ENCODE measurements at places on chromosomes 12 and 14.
A peak's percentile ranks its signal among the peaks of the same experiment; 100 is the strongest.

DNA sequence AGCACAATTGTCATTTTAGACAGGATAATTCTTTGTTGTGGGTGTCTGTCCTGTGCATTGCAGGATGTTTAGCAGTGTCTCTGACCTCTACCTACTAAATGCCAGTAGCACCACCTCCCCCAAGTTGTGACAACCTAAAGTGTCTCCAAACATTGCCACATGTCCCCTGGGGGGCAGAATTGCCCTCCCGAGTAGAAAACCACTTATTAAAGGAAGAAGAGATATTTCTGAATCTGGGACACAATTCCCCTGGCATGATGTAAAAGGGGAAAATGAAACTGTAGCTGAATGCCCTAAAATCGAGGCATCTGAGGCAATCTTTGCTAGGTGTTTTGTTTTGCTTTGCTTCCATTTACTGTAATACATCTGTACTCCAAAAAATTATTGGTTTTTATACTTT lies 116.8 kb upstream of the NAP1L1 start:
- no peak for DNase-seq

DNA sequence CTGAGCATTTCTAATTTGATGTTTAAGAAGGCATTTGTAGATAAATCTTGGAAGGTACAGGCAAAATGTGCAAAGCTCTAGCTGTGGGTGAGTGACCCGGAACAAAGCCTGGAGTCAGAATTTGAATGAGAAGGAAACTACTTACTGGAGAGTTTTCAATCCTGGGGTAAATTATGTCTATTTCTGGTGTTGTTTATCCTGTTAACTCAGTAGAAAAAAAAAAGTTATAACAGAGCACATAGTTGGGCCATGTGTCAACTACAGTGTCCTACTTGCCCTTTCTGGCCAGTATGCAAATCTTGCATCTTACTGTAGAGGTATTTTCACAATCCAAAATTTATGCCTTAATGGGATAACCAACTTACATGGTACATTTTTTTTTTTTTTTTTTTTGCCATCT lies 182.3 kb downstream of the SYNE2 start:
- no peak for DNase-seq

GRCh38 chr14:85519661-85520305 lies 10.2 kb upstream of the FLRT2 start:
- no peak for DNase-seq

DNA sequence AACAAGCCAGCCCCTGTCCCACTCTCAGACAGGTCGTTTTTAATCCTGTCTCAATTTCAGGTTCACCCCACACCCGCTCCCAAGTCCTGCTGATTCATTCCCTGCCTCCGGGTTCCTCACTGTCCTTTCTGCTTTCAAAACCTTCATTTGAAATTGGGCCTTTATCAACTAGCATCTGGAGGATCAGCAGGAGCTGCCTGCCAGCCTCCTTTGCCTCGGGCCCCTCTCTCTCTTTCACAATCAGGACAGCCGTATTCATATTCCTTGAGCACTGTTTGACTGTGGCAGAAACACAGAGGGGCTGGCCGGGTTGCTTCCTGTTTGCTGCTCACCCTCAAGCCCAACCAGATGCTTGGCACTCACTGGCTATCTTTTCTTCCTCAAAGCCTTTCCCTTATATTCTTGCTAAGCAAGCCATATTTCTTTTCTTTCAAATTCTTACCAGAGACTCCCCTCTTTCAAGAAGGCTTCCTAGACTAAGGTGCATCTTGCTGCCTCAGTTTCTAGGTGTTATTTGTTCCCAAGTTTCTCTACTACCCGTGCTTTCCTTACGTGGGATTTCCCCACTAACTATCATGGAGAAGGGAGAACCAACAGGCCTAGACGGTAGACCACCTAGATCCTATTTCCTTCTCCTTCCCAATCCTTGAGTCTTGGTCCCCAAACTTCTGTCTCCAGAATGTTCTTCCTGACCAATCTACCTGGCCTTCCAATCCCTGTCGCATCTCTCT lies 3.0 kb downstream of the GALNT6 start:
- DNase-seq, result no peak

GRCh38 chr14:38409071-38409705 lies 153.3 kb upstream of the CLEC14A start:
- no peak for DNase-seq

DNA sequence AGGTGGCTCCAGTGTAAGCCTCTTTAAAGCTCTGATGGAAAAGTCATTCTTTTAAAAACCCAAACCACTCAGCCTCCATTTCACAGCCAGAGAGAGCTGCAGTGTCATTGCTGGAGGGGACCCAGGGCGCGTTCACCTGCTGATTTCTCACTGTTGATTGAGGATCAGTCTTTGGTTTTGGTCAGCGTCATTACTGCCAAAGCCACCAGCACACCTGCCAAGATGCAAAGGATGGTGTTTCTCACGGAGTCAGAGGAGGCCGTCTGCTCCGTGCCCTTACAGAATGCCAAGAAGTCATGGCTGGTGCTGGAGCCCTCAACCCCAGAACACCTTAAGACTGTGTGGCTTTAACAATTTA lies 32.8 kb upstream of the BATF start:
- DNase-seq, result no peak

GRCh38 chr14:49992036-49992435 lies 99.2 kb downstream of the ARF6 start:
- no peak for DNase-seq

DNA sequence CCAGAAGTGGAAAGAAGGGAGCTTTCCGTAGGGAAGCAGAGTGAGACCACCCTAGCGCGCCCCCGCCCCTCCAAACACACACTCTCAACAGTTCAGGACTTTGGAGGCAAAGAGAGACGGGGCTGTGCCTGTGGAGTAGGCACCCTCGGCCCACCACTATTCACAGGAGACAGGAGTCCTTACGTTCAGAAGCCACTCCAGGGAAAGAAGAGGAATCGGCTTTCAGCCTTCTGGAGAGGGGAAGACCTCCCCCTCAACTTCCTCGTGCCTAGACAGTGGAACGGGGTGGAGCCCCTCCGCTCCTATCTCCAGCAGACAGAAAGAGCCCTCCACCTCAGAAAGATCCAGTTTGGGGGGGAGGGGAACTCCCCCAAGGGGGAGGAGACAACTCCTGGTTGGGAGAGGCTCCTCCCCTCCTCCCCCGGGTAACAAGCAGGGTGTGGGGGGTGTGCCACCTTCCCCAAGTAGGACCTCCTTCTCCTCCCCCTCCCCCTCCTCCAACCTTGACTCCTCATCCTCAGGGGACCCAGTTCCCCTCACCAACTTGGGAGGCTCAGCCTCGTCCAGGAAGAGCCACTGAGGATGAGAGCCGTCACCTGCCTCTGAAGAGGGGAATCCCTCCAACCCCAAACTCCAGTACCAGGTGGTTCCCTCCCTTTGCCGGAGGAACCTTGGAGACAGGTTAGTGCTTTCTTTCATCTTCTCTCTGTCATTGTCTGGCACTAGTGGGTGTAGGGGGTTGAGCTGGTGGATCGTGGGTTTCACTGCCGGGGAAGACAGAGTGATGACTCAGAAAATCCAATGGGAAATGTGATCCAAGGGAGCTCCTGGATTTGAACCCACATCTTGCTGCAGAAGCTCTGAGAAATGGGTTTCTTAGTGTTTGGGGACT lies 883 bp downstream of the FOXJ2 start:
- peak; percentile 50 for DNase-seq

DNA sequence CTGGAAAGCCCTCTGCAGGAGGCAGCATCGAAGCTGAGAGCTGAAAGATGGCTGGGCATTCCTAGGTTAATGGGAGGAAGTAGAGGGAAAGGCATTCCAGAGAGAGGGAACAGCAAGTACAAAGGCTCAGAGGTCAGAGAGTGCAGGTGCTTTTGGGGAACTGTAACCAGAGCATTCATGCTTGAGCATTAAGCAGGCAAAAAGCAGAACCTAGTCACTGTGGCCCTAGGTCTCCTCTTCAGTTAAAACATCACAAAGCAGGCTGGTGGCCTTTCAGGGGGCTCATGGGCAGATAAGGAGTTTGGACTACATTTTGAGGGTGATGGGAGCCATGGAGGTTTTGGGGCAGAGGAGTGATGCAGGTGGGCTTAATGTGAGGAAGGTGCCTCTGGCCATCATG lies 169.2 kb upstream of the MYL2 start:
- no peak for DNase-seq

DNA sequence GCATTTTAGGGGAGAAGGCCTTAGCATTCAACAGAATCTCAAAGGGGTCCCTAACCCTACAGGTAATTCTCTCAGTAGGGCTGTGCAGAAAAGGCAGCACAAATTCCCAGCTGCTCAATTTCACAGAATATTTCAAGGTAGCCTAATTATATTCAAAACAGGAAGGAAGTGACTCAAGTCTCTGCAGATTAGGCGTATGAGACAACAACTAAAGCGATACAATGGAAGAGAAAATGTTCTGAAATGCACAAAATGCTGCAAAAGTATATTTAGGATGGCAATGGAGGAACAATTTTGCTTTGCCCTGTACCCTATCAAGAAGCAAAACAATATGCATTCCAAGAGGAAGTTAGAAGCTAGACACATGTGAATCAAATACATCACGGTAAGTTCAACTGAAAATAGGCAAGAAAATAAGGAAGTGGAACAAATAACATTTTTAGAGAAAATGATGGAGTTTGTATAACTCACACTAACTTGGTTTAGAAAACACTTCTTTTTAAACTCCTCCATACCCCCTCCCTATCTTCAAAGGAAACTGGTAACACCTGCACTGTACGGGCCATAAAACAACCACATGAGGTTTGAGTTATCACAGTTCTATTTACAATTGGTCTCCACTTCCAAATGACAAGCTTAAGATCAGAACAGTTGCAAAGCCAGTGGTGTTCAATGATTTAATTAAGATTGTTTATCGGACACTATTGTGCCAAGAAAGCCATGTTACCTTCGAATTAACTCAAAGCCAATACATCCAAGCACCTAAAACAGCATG lies 1.6 kb downstream of the GIT2 start:
- DNase-seq, result no peak

- DNase-seq, result no peak
Measured at GRCh38 chr12:24047326-24047725, 97.9 kb upstream of the SOX5 start.

DNA sequence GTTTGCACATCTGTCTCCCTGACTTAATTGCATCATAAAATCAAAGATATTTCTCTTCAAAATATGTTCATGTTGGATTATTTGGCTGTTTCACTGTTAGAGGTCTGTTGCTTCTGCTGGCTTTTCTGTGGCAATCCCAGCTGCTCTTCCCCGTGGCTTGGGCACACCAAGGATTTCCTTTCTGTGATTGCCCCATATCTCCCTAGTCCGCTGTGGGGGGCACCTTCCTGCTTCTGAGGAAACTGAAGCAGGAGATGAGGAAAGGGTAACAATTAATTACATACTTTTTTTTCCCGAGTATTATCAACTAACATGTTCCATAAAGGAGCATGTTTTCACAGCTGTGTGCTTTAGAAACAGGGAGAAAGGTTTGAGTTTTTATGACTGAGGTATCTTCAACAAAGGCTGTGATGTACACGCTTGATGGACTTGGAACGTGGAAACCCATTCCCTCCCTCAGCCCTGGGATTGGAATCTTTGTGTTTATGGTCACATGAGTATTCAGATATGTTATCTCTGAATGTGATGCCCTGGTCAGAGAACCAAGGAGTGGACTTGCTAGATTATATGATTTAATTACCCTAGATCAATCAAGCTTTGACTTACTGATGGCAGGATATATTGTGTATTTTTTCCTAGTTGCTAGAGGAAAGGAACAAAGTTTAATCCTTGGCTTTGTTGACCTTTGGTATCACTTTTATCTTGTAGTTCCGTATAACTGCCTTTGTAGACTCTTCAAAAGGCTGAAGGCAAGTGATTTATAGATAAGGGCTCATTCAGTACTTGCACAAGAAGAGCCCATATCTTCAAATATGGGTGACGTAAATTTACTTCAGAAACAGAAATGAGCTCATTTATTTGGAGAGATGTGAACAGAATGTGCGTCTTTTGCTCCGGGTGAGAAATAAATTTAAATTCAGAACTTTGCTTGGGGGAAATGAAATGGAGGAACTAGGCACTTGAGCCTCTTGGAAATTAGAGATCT lies 46.7 kb downstream of the BORCS5 start:
- DNase-seq, result no peak

DNA sequence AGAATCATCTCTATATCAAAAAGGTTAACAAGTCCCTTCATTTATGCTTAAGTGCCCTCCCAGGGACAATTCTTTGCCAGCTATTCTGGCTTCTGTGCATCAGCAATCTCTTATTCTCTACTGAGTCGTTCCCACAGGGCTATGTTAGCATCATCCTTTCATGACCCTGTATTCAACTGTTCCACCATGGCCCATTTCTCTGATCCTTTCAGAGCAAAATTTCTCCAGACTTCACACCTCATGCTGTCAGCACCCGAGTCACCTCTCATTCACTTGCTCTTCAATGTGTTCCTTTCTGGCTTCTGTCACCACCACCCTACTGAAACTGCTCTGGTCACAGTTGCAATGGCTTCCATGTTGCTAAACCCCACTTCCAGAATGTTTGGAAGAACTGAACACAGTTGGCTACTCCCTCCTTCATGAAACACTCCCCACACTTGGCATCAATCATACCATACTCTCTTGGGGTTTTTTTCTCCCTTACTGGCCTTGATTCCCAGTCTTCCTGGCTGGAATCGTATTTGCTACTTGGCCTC lies 159.5 kb upstream of the HMGA2 start:
- DNase-seq, result no peak

DNA sequence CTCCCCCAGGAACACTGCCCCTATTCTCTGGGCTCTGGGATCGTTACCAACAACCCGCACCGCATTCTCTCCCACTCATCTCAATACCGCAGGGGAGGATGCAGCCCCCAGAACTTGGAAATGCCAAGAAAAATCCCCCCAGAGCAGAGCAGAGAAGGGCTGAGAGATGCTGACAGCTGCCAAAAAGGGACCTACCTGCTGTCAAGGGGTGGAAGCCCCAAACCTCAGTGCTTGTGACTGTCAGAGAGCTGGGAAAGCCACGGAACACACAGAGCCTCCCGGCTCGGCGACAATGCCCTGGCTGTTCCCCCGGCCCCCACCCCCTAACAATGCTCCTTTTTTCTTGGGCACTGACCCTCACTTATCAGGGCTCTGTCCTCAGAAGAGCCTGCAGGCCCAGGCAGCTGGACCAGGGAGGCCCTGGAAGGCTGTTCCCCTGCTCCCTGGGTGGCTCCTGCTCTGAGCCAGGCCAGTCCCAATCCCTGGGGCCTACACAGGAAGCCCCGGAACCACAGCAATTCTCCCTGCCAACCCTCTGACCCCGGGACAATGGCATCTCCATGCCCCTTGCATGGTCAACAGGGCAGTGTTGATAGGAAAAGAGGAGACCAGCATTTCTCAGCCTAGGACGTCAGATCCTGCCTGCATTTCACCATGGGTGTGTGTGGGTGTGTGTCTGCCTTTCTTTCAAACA lies 78.9 kb downstream of the ITPK1 start:
- DNase-seq, result no peak

DNA sequence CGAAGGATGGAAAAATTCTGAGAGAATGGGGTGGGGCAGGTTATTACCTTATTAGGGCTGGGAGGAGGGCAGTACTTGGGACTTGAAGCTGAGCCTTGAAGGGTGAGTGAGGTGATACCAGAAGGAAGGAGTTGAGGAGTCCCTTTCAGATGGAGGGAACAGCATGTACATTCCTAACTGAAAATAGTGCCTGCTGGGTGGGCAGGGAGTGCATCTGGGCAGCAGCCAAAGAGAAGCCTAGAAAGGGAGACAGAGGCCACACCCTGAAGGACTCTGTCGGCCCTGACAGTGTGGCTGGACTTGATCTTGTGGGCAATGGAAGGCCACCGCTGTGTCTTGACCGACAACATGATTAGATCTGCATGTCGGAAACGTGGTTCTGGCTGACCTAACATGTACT lies 147.6 kb downstream of the NDUFA12 start:
- no peak for DNase-seq

GRCh38 chr14:73237786-73238423 lies 599 bp downstream of the PAPLN start:
- DNase-seq, result no peak

- DNase-seq, result no peak
Measured at GRCh38 chr12:123830675-123831074, 68.6 kb downstream of the DNAH10 start.
